ENCODE measurements at places on chromosomes 12 and 14.

- DNase-seq: no peak
These were observed 96.8 kb downstream of the ERGIC2 start for GRCh38 chr12:29283969-29284700.

GRCh38 chr14:67875175-67876006 is 55.8 kb downstream of the RAD51B start:
- no peak for DNase-seq

- no peak for DNase-seq
These were observed 15.0 kb downstream of the GXYLT1 start for GRCh38 chr12:42129595-42130204.

DNA sequence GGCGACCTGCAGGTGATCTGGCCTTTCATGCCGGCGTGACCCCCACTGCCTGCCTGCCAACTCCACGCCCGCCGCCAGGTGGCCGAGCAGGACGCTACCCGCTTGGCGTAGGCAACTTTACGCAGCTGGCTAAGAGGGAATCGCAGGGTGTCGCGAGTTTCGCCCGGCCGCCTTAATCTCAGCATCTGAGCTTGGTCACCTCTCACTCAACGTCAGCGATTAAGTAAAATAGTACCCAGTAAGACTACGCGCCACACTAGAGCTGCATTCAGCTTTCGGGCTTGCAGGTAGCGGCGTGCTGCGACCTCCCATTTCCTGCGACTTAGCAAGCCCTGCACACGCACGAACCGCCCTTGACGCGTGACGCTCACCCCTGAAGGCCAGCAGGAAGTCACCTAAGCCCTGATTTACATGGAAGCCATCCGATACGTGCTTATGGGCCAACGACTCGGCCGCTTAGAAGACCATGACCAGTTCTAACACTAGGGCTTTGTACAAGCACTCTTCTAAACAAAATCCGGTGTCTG is 33.2 kb downstream of the WBP11 start:
- DNase-seq: peak; percentile 46

DNA sequence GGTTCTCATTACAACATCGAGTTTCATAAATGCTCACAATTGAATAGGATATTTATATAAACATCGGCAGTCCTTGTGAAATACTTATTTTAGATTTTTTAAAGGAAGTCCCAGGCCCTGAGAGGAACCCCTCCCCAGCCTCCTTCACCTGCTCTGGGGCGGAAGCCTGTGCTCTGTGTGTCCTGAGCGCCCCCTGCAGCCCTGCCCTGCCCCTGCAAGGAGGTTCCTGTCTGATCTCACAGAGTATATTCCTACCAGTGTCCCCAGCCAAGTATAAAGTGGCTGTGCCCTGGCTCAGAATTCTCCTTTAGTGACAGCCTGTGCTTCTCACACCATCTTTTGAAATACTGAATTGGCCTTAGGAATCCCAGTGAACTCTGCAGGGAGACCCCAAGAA is 659.5 kb downstream of the TMEM121 start:
- DNase-seq: no peak

DNA sequence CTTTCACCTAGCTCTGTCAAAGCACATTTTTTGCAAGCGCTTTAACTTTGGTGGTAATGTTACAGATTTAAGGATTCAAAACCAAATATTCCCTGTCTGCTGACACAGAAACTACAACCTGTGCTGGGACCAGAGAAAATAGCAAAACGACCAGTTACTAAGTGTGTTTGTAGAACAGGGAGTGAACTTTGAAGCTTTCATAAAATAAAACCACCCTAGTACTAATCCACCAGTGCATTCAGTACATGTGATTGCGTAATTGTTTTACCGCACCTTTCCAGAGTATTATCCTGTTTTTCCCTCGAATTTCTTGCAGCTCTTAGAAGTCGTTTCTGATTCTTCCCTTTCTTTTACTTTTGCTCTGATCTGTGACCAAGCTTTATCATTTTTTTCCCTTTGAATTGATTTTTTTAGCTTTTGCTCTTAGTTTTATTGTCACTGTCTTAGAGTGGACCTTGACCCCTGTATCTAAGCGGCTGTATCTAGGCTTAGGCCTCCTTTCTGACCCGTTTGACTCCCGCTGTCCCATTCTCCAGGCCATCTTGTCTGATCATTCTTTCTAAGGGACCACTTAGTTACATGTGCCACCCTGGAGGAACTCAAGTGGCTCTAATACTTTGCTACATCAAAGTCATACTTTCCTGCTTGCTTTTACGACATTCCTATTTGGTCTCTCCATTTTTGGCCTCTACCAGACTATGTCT is 429.4 kb downstream of the PCNX1 start:
- no peak for DNase-seq

DNA sequence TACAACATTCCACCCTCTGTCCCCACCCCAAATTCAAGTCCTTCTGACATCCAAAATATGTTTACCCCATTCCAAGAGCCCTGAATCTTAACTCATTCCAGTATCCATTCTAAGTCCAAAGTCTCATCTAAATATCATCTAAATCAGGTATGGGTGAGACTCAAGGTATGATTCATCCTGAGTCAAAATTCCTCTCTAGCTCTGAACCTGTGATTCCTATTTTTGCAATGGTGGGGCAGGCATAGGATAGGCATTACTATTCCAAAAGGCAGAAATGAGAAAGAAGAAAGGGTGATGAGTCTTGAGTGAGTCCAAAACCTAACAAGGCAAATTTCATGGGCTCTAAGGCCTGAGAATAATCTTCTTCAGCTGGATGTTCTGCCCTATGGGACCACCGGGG is 140.3 kb upstream of the FAR2 start:
- DNase-seq: no peak

GRCh38 chr12:49037111-49037946 is 18.8 kb upstream of the PRKAG1 start:
- no peak for DNase-seq

DNA sequence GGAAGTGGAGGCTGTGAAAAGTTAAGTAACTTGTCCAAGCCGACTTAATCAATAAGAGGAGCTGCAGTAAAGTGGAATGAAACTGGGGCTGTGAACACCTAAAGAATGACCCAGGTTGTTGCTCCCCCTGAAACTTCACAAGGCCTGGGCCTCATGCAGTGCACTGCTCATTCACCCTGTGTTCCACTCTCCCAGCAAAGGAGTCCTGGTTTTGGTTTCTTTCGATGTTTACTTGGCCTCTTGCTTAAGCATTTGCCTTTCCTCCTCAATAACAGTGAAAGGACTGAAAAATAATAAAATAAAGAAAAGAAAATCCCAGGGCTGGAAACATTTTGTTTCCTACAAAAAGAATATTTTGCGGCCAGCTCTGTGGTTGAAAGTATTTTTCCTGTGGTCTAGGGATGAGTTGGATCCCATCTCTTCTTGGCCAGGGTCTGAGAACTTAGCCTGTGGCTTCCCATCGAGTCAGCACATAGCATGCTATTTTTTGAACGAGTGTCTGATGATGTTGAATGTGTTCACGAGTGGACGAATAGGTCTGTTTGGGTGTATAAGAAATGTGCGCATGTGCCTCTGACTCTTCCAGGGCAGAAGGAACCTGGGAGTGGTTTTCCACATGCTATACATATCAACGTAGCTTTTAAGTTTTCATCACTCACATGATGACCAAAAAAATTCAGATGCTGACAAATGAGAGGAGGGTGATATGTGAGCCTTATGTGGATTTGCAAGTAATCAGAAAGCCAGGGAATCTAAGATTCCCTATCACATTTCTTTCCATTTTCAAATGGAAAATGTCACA is 349.8 kb downstream of the ZFP36L1 start:
- no peak for DNase-seq

- DNase-seq: no peak
These were observed 2.3 kb downstream of the GALC start for GRCh38 chr14:87990682-87991081.

DNA sequence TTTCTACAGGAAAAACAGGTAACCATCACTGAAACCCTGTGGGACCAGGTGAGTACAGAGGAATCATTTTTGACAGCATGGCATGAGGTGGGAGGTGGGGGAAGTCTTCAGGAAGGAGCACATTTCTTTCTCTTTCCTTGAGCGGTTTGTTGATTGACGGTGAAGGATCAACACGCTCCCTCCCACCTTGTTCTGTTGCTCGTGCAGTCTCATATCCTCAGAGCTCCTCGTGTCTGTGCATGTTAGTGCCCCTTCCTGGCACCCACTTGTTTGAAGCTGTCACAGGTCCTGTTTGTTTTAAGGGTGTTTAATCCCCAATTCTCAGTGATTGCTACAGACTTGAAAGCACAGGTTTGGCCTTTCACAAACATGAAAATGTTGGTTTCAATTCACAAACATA is 4.4 kb downstream of the C12orf54 start:
- DNase-seq: no peak

GRCh38 chr12:45575417-45575816 is 154.1 kb upstream of the ARID2 start:
- DNase-seq: no peak

DNA sequence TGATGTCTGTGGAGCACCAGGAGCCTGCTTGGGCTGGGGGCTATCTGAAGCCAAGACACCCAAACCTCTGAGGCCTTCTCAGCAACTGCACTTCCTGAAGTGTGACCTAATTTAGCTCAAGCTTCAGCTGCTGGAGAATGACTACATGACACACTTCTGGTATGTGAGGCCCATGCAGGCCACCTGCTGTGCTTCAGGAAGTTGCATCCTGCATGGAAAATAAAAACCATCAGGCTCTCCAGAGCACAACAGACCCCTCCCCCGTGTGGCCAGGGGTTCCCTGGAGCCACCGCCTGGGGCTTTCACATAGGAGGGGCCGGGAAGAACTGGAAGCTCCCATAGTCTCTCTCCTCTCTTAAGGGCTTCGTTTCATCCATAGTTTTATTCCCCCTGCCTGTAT is 217.7 kb downstream of the SLC15A4 start:
- no peak for DNase-seq

DNA sequence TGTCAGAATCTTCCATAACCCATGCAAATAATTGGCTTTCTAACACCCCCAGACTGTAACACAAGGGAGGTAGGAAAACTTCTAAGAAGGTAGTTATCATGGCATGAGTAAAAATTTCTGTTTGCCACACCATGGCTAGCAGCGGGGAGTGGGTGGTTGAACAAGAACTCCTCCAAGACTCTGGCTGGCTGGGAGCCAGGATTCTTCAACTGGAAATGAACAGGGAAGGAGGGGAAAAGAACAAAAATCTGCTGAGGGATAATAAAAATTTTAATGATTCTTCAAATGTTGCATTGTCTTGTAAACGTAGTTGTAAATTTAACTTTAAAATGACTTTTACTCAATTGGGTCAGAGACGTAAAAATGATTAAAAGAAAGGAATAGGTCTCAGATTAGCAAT is 78.9 kb downstream of the AKAP6 start:
- DNase-seq: no peak

GRCh38 chr14:68139431-68140075 is 320.0 kb downstream of the RAD51B start:
- DNase-seq: no peak

DNA sequence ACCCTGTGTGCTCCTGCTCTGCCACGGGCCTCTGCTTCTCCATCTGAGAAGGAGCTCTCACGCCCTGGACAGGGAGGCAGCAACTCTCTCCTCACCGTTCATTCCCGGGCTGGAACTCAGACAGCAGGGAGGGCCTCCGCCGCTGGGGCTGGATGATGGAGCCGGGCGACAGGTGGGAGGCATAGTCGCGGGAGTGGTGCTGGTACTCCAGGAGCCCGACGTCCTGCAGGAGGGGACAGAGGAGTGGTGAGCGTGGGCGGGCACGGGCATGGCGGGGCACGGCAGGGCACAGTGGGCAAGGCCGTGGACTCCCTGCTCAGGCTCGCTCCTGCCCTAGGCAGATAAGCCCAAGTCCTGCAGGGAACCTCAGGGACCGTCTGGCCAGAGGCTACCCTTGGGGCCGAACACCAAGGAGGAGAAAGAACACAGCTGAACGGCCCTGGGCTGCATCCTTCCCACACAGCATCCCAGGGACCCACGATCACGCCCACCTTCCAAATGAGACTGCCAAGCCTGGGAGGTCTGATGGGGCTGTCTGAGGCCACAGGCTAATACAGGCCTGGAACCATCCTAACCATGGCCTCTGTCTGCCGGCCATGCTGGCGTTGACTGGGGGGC is 81.0 kb downstream of the NCOR2 start:
- DNase-seq: no peak

GRCh38 chr12:124498275-124499189 is 68.9 kb downstream of the NCOR2 start:
- no peak for DNase-seq

DNA sequence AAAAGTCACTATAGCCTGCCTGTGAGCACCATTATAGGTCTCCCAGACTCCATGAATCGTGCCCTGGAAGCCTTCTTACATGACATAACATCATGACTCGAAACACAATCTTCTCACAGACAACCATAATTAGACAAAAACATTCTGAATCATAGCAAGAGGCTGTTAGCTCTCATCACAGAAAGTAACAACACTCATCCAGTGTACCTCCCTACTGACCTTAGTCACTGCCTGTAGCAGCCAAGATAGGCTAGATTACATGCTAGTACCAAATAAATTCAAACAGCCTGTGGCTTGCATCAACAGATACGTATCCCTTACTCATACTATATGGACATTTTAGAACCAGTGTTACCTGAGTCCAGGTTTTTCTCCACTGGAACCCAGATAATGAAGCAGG is 663.8 kb upstream of the FOXG1 start:
- no peak for DNase-seq

GRCh38 chr12:75936515-75937440 is 94.8 kb downstream of the PHLDA1 start:
- no peak for DNase-seq

GRCh38 chr14:60973070-60973469 is 7.8 kb downstream of the TRMT5 start:
- DNase-seq: no peak

- no peak for DNase-seq
These were observed 23.4 kb downstream of the FBXO34 start for GRCh38 chr14:55294603-55295002.

- no peak for DNase-seq
These were observed 98.9 kb downstream of the RERG start for GRCh38 chr12:15122344-15122743.

GRCh38 chr14:70651522-70651921 is 9.8 kb downstream of the TTC9 start:
- DNase-seq: no peak

DNA sequence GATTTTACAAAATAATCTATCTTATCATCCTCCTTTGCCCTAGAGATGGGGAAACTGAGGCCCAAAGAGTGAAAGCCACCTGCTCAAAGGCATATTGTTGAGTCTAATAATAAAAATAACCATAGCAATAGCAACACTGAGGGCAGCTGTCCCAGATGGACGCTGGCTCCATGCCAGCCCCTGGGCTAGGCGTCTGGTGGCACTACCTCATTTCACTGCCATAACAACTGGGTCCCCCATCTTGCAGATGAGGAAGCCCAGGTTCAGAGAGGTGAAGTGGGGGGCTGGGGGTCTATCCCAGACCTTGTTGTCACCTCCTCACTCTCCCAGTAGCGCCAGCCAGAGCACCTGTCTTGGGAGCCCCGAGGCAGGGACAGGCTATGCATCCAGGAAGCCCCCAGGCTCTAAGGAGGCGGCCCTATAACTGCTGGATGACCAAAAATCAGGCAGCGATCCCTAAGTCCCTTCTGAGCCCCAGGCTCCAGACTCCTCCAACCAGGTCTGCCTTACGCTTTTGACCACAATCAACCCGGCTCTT is 12.8 kb downstream of the BDKRB2 start:
- no peak for DNase-seq

GRCh38 chr12:94427501-94428381 is 31.9 kb downstream of the CEP83 start:
- DNase-seq: no peak

- DNase-seq: peak; percentile 63
These were observed at the start of gene CFAP251 for GRCh38 chr12:121917950-121918678. CFAP251 (plus strand) TSS chr12:121918592; CDS start chr12:121921306, 2,714 bp downstream.

- no peak for DNase-seq
These were observed 40.9 kb upstream of the VASH1 start for GRCh38 chr14:76720382-76720813.

GRCh38 chr14:100256339-100256895 is 17.5 kb downstream of the YY1 start:
- no peak for DNase-seq
